ENCODE measurements at places on chromosomes 1 and 21. TPM values are rescaled to one million over a fixed set of nuclear protein-coding genes. Genes with fewer than 3 reads are reported as not detected.

DNA sequence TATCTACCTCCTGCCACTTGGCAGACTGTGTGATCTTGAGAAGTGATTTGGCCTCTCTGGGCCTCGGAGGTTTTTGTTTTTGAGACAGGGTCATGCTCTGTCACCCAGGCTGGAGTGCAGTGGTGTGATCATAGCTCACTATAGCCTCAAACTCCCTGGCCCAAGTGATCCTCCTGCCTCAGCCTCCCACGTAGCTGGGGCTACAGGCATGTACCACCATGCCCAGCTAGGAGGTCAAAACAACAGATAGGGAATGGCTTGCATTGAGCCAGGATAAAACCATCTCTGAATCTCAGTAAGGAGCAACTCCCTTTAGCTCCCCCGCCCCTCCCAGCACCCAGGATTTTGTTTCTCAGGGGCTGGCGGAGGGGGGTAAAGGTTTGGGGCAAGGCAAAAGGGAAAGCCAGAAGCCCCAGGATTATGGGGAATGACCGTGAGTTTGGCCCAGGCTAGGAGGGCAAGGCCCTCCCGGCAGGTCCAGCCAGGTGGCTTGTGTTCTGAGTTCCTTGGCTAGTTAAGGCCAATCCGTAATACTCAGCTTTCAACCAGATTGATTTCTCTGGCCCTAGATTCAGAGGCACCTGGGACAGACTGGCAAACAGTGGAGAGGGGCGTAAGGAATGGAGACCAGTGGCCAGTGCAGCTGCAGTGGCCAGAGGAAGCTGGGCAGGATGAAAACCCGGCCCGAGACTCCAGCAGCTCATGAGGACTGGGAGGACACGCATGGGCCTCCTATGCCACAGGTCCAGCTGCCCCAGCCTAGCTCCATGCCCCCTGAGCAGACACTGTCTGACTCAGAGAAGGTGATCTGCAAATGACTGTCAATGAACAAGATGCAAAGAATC is 130.1 kb downstream of the DMRTB1 start:
- peaks cover 13% of the 10 kb centered on the region for H3K4me1 ChIP-seq
- DNase-seq = peak; percentile 16
- no peaks in the 10 kb centered on the region for H3K36me3 ChIP-seq
- H3K27me3 ChIP-seq = no peaks in the 10 kb centered on the region
- no peak overlapping the region for H3K4me3 ChIP-seq
- no peak overlapping the region for H3K27ac ChIP-seq

- H3K27me3 ChIP-seq = no peaks in the 10 kb centered on the region
- no peaks in the 10 kb centered on the region for H3K36me3 ChIP-seq
- H3K4me3 ChIP-seq = no peak overlapping the region
Observed at GRCh38 chr1:221230605-221231004, 351.4 kb downstream of the HLX start.

GRCh38 chr21:44072111-44072510 is 35.1 kb upstream of the PWP2 start:
- no peaks in the 10 kb centered on the region for H3K27me3 ChIP-seq
- H3K27ac ChIP-seq = no peak overlapping the region
- peaks cover 17% of the 10 kb centered on the region for H3K4me1 ChIP-seq
- H3K36me3 ChIP-seq = peaks cover 39% of the 10 kb centered on the region

DNA sequence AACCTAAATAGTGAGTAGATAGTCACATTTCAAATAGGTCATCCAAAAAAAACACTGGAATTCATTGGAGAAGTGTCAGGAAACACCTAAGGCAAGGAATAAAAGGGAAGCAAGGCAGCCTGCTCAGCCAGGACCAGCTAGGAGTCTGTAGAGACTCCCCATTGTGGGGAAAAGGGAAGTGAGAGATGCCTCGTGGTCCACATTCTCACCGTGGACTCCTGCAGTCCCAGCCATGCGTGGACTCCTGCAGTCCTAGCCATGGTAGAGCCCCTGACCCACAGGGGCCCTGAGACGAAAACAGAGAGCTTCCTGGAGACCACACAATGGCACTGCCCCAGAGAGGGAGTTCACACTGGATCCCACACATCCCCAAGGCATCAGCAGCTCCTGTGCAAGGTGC is 97.5 kb downstream of the LRIG2 start:
- peaks cover 1% of the 10 kb centered on the region for H3K36me3 ChIP-seq
- no peak for DNase-seq
- H3K27me3 ChIP-seq = peaks cover 2% of the 10 kb centered on the region

GRCh38 chr1:214463596-214463995 is 87.8 kb downstream of the PTPN14 start:
- no peak for DNase-seq
- H3K36me3 ChIP-seq = no peaks in the 10 kb centered on the region
- no peaks in the 10 kb centered on the region for H3K4me1 ChIP-seq

- H3K4me3 ChIP-seq = no peak overlapping the region
- H3K27me3 ChIP-seq = no peaks in the 10 kb centered on the region
- H3K27ac ChIP-seq = no peak overlapping the region
- DNase-seq = no peak
- peaks cover 11% of the 10 kb centered on the region for H3K4me1 ChIP-seq
- H3K36me3 ChIP-seq = peaks cover 7% of the 10 kb centered on the region
Observed at GRCh38 chr1:173355281-173356031, 121.7 kb upstream of the PRDX6 start.

Gene GPR37L1
- total RNA-seq = not detected

DNA sequence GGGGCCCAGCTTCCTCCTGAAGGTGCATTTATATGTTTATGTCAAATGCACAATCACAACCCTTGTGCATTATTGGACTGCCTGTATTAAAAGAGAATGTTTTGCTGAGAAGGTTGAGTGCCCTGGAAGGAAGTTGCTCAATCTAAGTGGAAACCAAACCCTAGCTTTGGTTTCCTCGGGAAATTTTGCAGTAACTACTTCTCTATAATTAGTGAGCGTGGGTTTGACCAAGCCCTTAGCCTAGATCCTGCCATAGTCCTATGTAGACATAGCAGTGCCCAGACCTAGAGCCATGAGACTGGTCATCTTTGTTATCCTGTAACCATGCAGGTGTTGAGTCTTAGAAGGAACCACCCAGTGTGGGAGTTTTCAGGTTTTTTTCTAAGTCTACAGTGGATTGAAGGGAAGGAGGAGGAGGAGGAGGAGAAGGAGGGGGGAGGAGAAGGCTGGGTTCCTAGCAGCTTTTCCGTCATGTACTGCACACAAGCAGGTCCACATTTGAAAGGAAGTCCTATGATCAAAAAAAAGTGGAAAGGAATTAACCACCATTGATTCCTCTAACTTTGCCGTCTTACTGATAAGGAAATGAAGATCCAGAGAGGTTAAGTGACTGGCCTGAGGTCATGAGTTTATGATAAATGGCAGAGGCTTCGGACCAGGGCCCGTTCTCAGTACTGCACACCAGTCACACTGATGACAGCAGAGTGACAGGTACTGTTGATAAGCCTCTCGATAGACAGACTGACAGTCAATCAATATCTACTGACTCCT is 72.2 kb upstream of the LYST start:
- H3K4me1 ChIP-seq = peaks cover 31% of the 10 kb centered on the region
- H3K27ac ChIP-seq = peak overlapping the region; percentile 62
- H3K4me3 ChIP-seq = no peak overlapping the region
- no peak for DNase-seq

Gene C1orf185
- not detected for total RNA-seq

Gene AZIN2
- 19.4 TPM for total RNA-seq

Gene LCE3E
- not detected for total RNA-seq

GRCh38 chr1:159141584-159142390 is 29.6 kb upstream of the CADM3 start:
- H3K27me3 ChIP-seq = peaks cover 26% of the 10 kb centered on the region
- H3K4me1 ChIP-seq = no peaks in the 10 kb centered on the region
- H3K27ac ChIP-seq = no peak overlapping the region
- no peaks in the 10 kb centered on the region for H3K36me3 ChIP-seq
- DNase-seq = no peak

Gene BLACAT1
- 0.19 TPM for total RNA-seq

Gene ATAD3C
- 0.87 TPM for total RNA-seq

DNA sequence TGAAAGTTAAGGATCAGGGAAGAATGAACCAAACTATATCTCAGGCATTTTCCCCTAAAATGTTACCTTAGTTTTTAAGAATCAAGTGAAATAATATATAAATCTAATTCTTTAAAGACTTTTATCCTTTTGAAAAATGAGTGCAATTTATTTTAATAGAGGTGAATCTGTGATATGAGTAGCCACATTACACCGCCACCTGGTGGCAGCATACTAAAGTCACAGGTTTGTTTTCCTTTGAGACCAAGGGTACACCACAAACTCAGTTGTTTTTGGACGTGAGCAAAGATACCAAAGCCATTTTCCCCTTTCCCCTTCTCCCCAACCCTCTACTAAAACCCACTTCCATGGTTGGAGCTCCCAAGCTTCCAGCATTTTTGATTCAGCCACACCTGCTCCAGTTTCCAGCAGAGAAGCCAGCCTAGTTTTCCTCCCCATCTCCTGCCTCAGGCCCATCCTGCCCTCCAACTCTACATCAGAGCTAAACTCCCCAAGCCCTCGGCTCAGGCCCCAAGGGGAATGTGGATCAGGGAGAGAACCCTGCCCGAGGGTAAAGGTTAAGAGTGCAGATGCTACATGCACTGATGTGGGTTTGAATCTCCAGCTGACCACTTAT is 22.9 kb upstream of the LDLRAP1 start:
- H3K36me3 ChIP-seq = no peaks in the 10 kb centered on the region
- no peak overlapping the region for H3K4me3 ChIP-seq
- H3K4me1 ChIP-seq = peaks cover 2% of the 10 kb centered on the region
- H3K27ac ChIP-seq = no peak overlapping the region
- H3K27me3 ChIP-seq = no peaks in the 10 kb centered on the region

- peaks cover 2% of the 10 kb centered on the region for H3K36me3 ChIP-seq
- H3K4me3 ChIP-seq = peak overlapping the region; percentile 33
- DNase-seq = no peak
- peaks cover 82% of the 10 kb centered on the region for H3K27me3 ChIP-seq
- no peak overlapping the region for H3K27ac ChIP-seq
Observed at GRCh38 chr1:75615613-75616435, 4.9 kb upstream of the SLC44A5 start.

DNA sequence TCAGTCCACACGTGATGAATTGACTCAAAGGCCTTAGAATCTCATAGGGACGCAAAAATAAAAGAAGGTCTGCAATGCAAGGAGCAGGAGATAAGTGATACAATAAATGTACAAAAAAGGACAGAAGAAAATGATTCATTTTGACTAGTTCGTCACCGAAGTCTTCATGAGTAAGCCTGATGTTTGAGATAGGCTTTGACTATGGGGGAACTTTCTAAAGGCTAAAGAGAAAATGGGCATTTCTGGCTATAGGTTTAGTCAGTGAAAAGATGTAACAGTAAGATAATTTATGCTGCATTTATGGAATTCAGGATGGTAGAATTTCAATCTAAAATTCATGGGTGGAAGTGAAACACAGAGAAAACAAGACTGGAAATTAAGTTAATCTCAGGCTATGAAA is 163.0 kb downstream of the ADGRL4 start:
- no peaks in the 10 kb centered on the region for H3K4me1 ChIP-seq
- no peak for DNase-seq
- H3K4me3 ChIP-seq = no peak overlapping the region
- H3K36me3 ChIP-seq = no peaks in the 10 kb centered on the region

Gene SERTAD4
- not detected for total RNA-seq

GRCh38 chr1:208009303-208009702 is 98.4 kb upstream of the CD34 start:
- H3K4me3 ChIP-seq = no peak overlapping the region
- H3K36me3 ChIP-seq = no peaks in the 10 kb centered on the region
- no peak overlapping the region for H3K27ac ChIP-seq
- no peaks in the 10 kb centered on the region for H3K4me1 ChIP-seq
- H3K27me3 ChIP-seq = peaks cover 2% of the 10 kb centered on the region

Gene FCRL2
- total RNA-seq = not detected

- peaks cover 39% of the 10 kb centered on the region for H3K4me1 ChIP-seq
- no peak for DNase-seq
- peaks cover 40% of the 10 kb centered on the region for H3K27me3 ChIP-seq
Observed at GRCh38 chr1:210330279-210330866, 1.7 kb downstream of the HHAT start.

- H3K27me3 ChIP-seq = peaks cover 5% of the 10 kb centered on the region
- no peaks in the 10 kb centered on the region for H3K36me3 ChIP-seq
- H3K4me1 ChIP-seq = no peaks in the 10 kb centered on the region
- no peak for DNase-seq
- no peak overlapping the region for H3K4me3 ChIP-seq
Observed at GRCh38 chr1:29854700-29855276, 618.5 kb downstream of the PTPRU start.

- DNase-seq = no peak
- H3K4me1 ChIP-seq = no peaks in the 10 kb centered on the region
- no peak overlapping the region for H3K4me3 ChIP-seq
- H3K27me3 ChIP-seq = peaks cover 19% of the 10 kb centered on the region
- H3K36me3 ChIP-seq = no peaks in the 10 kb centered on the region
- H3K27ac ChIP-seq = no peak overlapping the region
Observed at GRCh38 chr21:46029186-46029924, 47.8 kb downstream of the COL6A1 start.

Gene GATAD2B
- total RNA-seq = 77.9 TPM

DNA sequence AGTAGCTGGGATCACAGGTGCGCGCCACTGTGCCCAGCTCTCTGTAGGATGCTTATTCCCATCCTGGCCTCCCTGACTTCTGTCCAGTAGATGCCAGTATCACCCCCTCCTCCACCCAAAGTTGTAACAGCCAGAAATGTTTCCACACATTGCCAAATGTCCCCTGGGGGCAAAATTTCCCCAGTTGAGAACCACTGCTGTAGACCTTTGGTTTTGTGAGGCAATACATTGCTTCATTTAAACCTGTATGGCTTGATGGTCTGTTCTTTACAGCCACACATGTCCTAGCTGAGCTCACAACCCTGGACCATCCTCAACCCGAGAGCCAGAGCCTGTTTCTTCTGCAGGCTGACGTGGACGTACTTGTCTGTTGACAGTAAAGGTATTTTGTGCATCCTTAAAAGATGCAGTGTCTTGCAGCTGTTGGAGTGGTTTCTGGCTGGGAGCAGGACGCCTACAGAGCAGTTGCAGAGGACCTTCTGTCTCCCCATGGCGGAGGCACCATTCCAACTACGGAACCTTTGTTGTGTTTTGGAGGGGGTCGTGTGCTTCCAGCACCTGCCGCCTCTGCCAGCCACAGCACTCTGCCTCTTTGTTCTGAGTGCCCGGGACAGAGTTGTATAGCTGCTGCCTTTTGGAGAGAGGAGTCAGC is 26.6 kb downstream of the DOP1B start:
- peaks cover 4% of the 10 kb centered on the region for H3K36me3 ChIP-seq
- no peak for DNase-seq
- H3K4me1 ChIP-seq = peaks cover 4% of the 10 kb centered on the region
- H3K27me3 ChIP-seq = no peaks in the 10 kb centered on the region
- H3K27ac ChIP-seq = no peak overlapping the region

GRCh38 chr1:4652631-4653327 is 1.6 kb upstream of the AJAP1 start:
- peaks cover 40% of the 10 kb centered on the region for H3K27me3 ChIP-seq
- H3K36me3 ChIP-seq = no peaks in the 10 kb centered on the region
- peak; percentile 60 for DNase-seq
- no peaks in the 10 kb centered on the region for H3K4me1 ChIP-seq
- H3K4me3 ChIP-seq = no peak overlapping the region

GRCh38 chr1:245512980-245513578 is 358.3 kb downstream of the KIF26B start:
- no peaks in the 10 kb centered on the region for H3K36me3 ChIP-seq
- H3K4me1 ChIP-seq = no peaks in the 10 kb centered on the region
- peaks cover 7% of the 10 kb centered on the region for H3K27me3 ChIP-seq
- no peak overlapping the region for H3K4me3 ChIP-seq
- no peak for DNase-seq
- H3K27ac ChIP-seq = no peak overlapping the region

GRCh38 chr1:209319057-209319432 is 264.5 kb upstream of the CAMK1G start:
- no peak overlapping the region for H3K27ac ChIP-seq
- H3K4me1 ChIP-seq = no peaks in the 10 kb centered on the region
- no peak for DNase-seq
- H3K4me3 ChIP-seq = no peak overlapping the region
- H3K36me3 ChIP-seq = no peaks in the 10 kb centered on the region

Measured in activated CD8-positive, alpha-beta memory T cell treated with anti-CD3 and anti-CD28 coated beads, Interleukin-2, amount 10 ng/mL, durations not matched to agents 7 days and 5 days (primary cell).